ENCODE measurements at places on chromosomes 6 and 20.

- no peak for DNase-seq
These were observed 113.0 kb upstream of the TMEM170B start for GRCh38 chr6:11424395-11425034.

GRCh38 chr20:2671977-2672376 is 8.0 kb upstream of the IDH3B start:
- DNase-seq: no peak

- DNase-seq: no peak
These were observed 913.0 kb downstream of the C6orf118 start for GRCh38 chr6:164396071-164397047.

DNA sequence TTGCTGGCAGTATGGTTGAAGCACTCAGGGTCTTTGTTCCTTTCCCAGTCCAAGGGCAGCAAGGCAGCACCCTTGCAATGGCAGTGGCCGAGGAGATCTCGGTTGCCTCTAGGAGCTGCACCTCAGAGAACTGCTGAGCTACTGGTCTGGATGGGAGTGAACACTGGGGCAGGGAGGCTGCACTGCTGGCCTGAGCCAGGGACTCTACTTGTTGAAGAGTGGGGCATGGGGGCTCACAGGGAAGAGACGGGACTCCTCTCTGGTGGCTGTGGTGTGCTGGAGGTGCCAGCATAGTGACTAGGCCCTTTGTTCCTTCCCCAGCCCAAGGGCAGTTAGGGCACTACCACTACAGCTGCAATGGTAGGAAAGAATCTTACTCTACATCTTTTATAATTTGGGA is 203.0 kb downstream of the ZDHHC14 start:
- no peak for DNase-seq

DNA sequence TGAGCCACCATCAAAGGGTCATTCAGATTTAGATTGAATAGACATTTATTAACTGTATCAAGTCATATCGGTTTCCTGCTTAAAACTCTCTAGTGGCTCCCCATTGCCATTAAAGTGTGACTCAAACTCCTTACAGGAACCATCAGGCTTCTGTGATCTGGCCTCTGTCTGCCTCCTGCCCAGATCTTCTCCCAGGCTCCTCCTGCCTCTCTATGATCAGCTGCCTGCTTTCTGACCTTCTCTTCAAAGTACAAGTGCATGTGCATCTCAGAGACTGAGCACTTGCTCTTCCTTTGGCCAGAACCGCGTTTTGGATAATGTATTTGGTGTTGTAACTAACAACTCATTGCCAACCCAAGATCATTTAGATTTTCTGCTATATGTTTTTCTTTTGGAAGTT is 52.7 kb downstream of the IL20RA start:
- no peak for DNase-seq

- no peak for DNase-seq
These were observed 37.8 kb downstream of the TAF8 start for GRCh38 chr6:42088101-42088591.

GRCh38 chr6:25428758-25429317 is 149.7 kb downstream of the CARMIL1 start:
- DNase-seq: no peak

DNA sequence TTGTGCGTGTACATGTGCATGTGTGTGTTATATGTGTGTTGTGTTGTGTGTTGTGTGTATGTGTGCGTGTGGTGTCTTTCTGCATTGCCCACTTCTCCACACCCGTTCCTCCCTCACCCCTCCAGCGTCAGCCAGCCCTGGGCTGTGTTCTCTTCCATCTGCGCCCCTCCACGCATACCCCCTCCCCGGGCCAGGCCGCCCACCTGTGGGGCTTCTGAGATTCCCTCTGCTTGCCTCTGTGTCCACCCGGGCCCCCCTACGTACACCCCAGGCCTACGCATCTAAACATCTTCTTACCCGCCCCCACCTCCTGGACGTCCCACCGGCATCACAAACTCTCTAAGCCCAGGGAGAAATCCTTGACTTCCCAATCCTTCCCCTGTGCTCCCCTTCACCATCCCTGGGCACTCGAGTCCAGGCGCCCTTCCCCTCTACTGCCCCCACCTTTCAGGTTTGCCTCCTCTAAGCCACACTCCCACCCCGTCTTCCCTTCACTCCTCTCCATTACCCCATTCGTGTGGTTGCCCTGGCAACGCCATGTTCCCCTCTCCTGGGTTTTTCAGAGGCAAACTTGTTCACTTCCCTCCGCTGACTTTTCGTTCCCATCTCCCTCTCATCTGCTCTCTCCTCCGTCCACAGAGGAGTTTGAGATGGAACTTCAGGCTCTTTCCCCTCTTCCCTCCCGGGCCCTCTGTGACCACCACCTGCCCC is 81.7 kb upstream of the NNAT start:
- DNase-seq: no peak

GRCh38 chr6:157225575-157225995 is 97.7 kb downstream of the TMEM242 start:
- no peak for DNase-seq

GRCh38 chr6:324729-325125 is 32.4 kb downstream of the DUSP22 start:
- no peak for DNase-seq

GRCh38 chr6:107056796-107057195 is 28.8 kb downstream of the MTRES1 start:
- DNase-seq: no peak

DNA sequence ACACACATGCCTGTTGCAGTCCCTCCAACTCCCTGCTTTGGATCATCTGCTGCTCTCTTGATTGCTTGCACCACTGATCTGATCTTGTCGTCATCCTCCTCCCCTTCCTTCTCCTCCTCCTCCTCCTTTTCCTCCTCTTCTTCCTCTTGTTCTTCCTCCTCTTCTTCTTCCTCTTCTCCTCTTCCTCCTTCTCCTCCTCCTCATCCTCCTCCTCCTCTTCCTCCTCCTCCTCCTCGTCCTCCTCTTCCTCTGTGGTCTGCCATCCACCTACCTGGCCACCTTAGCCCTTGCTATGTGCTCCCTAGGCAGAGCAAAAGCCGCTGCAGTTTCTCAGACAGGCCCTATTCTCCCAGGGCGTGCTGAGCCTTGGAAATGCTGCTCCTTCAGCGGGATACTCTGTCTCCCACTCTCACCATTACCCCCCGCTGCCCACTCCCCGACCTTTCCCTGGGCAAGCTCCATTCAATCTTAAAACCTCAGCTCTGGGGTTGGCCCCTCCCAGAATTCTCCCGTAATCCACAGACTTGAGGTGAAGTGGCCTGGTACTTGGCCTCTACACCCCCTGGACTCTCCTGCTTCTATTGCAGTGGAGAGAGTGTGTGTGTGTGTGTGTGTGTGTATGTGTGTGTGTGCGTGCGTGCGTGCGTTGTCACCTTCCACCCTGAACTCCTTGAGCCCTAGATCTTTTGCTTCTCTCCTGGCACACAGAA is 105.0 kb downstream of the SASH1 start:
- no peak for DNase-seq

- peak; percentile 34 for DNase-seq
These were observed 117.9 kb downstream of the GMDS start for GRCh38 chr6:2127484-2127911.

DNA sequence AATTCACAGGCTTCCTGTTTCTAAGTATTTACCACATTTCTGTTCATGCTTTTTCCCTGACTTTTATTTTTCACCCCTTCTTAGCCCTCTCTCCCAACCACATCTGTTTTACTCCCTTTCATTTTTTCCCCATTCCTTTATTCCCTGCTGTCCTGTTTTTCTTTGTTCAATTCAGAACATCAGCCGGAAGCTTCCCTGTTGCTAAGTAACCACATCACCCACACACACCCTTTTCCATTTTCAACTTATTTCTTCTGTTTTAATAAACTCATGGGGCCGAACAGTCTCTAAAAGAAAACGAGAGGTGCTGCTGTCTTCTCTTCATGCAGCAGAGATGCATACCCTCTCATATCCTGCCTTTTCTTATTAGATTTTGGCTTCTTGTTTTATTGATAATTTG is 53.5 kb upstream of the CEP85L start:
- no peak for DNase-seq

GRCh38 chr6:162140251-162140852 is 587.2 kb downstream of the PRKN start:
- DNase-seq: no peak

- DNase-seq: no peak
These were observed 709.9 kb downstream of the TFAP2A start for GRCh38 chr6:9704989-9705388.

DNA sequence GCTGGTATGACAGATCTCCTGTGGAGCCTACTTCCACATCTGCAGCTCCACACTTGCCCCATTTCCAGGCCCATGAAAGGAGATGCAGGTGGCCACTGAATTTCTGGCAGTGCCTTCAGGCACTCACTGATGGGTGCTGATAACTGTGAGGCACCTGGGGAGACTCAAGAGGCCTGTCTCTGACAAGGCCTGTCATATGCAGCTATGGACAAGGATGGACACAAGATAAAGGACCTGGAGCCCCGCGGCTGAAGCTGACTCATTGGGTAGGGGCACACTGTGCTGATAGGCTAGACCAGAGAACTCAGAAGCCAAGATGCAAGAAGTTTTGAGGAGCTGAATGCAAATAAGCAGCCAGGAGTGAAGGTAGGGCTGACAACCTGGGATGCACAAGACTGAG is 81.0 kb upstream of the LRFN2 start:
- DNase-seq: no peak

DNA sequence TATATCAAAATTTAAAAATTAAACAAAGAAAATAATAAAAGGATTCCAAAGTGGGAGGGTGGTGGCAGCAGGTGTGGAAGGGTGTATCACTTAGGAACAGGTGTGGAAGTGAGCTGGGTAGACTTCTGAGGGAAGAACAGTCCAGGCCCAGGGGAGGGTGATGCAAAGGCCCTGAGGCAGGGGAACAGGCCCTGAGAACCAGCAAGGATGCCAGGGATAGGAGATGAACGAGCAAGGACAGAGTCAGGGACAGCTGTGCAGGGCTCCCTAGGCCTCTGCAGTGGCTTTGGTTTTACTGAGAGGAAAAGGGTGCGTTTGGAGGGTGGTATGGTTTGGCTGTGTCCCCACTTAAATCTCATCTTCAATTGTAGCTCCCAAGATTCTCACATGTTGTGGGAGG is 9.4 kb upstream of the RAET1E start:
- DNase-seq: no peak

DNA sequence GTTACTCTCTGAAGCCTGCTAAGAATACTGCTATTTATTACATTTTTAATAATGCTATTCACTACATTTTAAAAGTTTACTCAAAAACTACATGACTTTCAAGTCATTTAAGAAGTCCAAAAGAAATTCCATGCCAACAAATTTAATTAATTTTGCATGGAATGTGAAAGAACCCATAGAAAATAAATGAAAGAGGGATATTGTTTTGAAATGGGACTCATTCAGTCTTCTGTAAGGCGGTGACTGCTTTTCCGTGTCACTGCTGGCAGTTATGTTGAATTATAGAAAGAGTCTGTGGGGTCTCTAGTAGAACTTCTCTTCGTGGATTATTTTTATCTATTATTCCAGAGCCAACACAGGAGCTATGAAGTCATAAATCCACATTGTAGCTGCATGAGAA is 211.2 kb downstream of the LAMA2 start:
- DNase-seq: no peak

DNA sequence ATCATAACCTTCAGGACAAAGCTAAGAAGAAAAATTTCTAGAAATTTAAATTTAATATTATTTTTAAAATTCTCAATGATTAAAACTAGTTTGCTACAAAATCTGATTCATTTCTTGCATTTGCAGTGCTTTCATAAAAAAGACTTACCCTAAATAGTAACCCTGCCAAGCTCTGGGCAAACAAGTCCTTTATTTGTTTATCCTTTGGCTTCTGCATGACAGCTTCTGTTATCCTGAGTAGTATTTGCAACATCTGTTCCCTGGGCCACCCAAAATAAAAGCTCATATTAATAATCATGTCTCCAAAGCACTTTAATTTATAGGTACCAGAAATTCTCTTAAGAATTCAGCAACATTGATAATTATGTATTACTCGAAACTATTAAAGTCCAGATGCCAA is 101.3 kb downstream of the RALGAPA2 start:
- no peak for DNase-seq

- DNase-seq: no peak
These were observed 349.9 kb downstream of the ARHGAP18 start for GRCh38 chr6:129359811-129360681.

GRCh38 chr6:133774356-133774755 is 114.6 kb upstream of the TCF21 start:
- DNase-seq: no peak

- DNase-seq: no peak
These were observed 877.8 kb downstream of the EPHA7 start for GRCh38 chr6:92541448-92542060.

GRCh38 chr6:98887650-98888049 is 53.3 kb downstream of the POU3F2 start:
- DNase-seq: no peak

GRCh38 chr20:37303637-37304036 is 14.2 kb downstream of the MANBAL start:
- no peak for DNase-seq

DNA sequence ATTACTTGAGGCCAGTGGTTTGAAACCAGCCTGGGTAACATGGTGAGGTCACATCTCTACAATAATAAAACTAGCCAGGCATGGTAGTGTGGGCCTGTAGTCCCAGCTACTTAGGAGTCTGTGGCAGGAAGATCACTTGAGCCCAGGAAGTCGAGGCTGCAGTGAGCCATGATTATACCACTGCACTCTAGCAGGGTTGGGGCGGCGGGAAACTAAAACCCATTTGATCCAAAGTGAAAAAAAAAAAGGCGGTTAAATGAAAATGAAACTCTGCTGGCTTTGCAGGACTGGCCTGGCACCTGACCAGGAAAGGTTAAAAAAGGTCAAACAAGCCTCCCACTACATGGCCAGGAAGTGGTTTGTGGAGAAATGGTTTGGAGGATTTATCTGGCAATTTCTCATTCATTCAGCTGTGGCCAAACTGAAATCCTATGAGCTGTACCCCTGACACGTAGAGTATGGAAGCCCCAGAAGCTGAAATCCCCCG is 36.6 kb downstream of the MTRES1 start:
- DNase-seq: no peak

DNA sequence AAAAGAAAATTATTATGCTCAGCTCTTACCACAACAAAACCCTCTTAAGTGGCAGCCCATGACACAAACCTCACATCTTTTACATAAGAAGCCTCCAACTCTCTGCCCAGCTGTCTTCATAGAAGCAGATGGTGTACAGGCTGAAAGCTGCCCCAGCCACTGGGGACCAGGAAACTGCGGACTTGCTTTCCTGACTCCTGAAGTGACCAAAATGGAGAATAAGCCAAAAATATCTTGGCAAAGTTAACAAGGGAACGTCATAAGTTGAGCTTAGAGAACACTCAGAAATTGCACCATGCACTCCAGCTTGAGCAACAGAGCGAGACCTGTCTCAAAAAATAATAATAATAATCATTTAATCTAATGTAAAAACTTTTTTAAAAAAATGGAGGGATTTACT is 160.3 kb upstream of the CDYL start:
- DNase-seq: no peak

- peak; percentile 17 for DNase-seq
These were observed 5.8 kb upstream of the PACSIN1 start for GRCh38 chr6:34459899-34460593.

All from activated CD8-positive, alpha-beta memory T cell treated with anti-CD3 and anti-CD28 coated beads for 4 hours (primary cell).